Activated CD4-positive, alpha-beta memory T cell treated with anti-CD3 and anti-CD28 coated beads, Interleukin-2, amount 10 ng/mL, durations not matched to agents 7 days and 5 days (primary cell): ENCODE measurements at places on chromosomes 11 and 22. TPM values are rescaled to one million over a fixed set of nuclear protein-coding genes. Genes with fewer than 3 reads are reported as not detected.
A peak's percentile ranks its signal among the peaks of the same experiment; 100 is the strongest.

PRDX5 gene
- total RNA-seq: 137 TPM

GLB1L2 gene
- 2.5 TPM for total RNA-seq

- peak; percentile 68 for DNase-seq
Measured at GRCh38 chr22:38504731-38505540, 1.2 kb downstream of the DDX17 start.

DNA sequence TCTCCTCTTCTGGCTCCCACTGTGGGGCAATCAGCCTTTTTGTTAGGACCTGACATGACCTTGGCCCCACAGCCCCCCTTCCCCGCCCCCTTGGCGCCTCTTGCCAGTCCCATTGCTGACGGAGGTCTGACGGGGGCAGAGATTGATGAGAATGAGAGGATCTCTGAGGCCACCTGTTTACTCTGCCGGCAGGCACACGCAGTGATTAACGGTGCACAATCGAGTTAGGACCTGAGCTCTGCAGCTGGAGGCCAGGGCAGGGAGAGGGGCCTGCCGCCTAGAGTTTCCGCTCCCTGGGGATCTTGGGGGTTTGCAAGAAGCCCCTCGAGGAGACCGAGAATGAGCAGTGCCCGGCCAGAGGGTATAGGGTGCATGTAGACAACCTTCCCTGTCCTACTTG is 6.8 kb upstream of the CHRM1 start:
- DNase-seq: no peak

- no peak for DNase-seq
Measured at GRCh38 chr11:71223081-71223405, 29.3 kb downstream of the SHANK2 start.

DNA sequence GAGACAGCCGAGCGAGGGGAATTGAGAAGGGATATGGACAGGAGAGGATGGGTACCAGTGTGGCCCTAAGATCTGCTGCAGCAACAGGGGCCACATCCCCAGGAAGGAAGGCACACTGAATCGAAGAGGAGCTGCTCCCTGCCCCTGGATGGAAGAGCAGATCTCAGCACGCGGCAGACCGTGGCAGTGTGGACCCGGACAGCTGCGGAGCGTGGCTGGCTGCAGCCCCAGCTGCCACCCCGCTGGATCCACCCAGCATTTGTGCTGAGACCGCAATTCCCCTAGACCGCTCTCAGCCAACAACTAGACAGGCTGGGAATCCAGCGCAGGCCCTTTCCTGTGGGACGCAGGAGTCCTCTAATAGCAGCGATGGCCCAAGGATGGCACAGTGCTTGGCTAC is 94.7 kb downstream of the NECTIN1 start:
- no peak for DNase-seq

GRCh38 chr22:43110927-43111623 is 525 bp downstream of the BIK start:
- DNase-seq: peak; percentile 32

DNA sequence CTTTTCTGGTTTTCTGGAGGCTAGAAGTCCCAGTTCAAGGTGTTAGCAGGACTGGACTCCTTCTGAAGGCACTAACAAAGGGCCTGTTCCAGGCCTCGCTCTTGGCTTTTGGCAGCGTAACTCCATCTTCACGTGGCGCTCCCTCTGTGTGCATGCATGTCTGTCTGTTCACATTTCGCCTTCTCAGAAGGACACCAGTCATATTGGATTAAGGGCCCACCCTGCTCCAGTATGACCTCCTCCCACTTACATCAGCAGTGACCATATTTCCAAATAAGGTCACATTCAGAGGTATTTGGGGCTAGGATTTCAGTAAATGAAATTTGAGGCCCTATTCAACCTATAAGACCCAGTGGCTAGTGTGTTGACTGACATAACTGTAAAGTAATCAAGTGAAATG is 20.0 kb downstream of the APLP2 start:
- DNase-seq: no peak

GRCh38 chr11:77136074-77136473 is 8.0 kb downstream of the MYO7A start:
- DNase-seq: no peak

DNA sequence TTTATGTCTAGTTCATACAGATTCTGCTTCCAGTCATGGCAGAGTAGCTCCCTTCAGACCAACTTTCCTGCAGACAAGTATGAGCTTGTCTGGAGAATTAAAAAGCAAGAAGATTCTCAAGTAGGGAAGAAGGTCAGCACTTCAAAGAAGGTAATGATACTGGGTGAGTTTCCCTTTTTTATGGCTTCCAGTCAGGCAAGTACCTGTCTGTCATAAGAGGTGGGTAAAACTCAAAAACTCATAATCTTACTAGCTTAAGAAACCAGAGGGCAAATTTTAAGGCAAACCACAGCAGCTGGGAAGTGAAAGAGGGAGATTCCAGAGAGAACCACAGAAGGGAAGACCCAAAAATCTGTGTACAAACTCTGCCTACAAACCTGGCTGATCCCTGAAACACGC is 54.2 kb downstream of the DENND5A start:
- no peak for DNase-seq

- DNase-seq: no peak
Measured at GRCh38 chr11:33761471-33761870, 12.8 kb downstream of the FBXO3 start.

- DNase-seq: no peak
Measured at GRCh38 chr11:35748644-35749043, 86.1 kb downstream of the TRIM44 start.
